ENCODE measurements at places on chromosomes 11 and 22.

DNA sequence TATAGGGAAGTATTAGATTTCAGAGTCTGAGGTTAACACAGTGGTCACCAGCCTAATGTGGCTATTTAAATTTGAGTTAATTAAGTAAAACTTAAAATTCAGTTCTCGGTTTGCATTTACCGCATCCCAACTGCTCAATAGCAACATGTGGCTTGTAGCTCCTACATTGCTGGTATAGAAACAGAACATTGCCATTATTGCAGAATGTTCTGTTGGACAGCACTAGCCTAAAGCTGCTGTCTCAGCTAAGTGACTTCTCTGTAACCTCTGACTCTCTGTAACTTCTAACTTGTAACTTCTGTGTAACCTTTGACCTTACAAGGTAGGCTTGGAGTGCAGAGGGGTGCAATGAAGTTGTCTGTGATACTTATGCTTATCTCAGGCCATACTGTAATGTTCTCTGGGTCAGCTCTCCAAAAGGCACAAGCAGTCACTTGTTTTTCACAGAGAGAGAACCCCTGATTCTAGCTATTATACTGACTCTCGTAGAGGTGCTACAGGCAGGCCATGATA, 78.7 kb downstream of the ZNRF3 start:
- DNase-seq = no peak

DNA sequence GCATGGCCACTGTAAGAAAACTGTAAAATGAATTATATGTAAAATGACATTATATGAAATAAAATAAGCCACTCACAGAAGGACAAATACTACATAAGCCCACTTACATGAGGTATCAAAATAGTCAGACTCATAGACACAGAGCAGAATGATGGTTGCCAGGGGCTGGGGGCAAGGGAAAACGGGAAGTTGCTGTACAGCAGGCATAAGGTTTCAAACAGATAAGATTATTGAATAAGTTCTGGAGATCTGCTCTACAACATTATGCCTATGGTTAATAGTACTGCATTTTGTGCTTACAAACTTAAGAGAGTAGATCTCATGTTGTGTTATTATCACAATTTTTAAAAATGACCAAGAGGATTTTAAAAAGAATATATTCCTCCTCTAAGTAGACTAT, 32.7 kb upstream of the HEPHL1 start:
- DNase-seq = no peak

GRCh38 chr22:42959576-42960509, 55.1 kb downstream of the PACSIN2 start:
- DNase-seq = peak; percentile 91

DNA sequence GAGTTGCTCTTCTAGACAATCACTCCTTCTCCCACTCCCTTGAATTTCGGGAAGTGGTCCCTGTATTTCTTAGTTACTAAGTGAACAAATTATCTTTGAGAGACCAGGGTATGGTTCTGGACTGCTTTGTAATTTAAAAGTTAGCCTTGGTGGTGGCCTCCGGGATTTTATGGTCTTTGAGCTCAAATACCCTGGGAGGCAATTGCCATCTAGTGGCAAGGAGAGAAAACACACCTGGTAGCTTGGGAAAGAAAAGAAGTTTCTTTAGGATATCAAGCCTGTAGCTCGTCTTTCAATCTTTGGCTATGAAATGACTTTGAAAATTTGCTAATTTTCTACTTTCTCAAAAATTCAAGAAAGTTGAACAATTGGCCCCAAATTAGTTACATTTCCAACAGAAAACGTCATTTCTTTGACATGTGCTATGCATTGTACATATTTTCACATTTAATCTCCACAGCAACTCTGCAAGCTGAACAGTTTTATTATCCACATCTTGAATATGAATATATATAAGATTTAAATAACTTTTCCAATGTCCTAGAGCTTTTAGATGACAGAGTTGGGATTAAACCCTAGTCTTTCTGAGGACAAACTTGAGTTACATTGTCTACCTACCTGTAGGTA, 39.1 kb downstream of the MMP27 start:
- DNase-seq = peak; percentile 65

DNA sequence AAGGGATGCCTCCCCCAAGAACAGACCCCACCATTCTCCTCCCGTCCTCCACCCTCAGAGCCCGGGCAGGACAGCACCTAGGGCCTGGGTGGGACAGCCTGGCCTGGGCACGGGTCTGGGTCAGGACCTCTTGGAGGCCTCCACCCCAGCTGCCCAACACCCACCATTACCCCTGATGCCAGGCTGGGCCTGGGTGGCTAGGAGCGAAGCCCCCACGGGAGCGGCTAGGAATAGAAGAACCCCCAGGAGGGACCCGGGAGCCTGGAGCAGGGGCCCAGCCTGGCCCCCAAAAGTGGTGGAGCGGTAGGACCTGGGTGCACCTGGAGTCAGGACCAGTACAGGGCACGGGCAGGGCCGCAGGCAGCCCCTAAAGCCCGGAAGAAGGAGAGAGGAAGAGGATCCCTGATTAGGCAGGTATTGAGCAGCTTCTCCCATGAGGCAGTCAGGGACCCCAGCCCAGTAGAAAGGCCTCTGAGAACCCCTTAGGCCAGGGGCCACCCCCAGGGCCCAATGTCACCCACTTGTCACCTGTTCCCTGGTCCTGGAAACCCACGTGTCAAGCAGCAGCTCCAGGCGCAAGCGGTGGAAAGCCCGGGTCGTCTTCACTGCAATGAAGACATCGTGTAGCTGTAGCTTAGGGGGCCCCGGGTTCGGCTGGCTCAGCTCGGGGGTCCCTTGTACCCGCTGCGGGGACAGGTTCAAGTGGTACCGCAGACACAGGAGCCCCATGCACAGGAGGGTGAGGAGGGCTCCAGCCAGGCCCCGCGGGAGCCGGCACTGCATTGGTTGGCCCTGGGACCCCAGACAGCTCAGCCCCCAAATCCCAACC, 575 bp downstream of the MFNG start:
- DNase-seq = no peak

GRCh38 chr22:24011735-24012068, 598 bp downstream of the CABIN1 start:
- peak; percentile 52 for DNase-seq

DNA sequence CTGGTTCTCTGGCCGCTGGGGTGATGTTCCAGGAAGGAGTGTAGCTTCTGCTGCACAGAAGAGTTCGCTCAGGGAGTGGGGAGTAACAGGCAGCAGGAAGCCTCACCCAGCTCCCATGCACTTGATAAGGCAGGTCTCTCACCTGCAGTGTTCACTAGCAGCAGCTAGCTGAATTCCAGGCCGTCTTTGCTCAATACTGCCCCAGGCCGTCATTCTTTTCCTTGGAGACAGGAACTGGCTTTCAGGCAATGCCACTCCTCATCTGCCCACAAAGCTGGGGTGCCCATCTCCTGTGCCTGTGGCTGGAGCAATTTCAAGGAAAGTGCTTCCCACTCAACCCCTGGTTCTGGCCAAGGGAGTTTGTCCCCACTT, 66.1 kb downstream of the ARHGAP42 start:
- DNase-seq = peak; percentile 81

GRCh38 chr22:23402275-23403151, 177.6 kb downstream of the IGLL1 start:
- peak; percentile 69 for DNase-seq

DNA sequence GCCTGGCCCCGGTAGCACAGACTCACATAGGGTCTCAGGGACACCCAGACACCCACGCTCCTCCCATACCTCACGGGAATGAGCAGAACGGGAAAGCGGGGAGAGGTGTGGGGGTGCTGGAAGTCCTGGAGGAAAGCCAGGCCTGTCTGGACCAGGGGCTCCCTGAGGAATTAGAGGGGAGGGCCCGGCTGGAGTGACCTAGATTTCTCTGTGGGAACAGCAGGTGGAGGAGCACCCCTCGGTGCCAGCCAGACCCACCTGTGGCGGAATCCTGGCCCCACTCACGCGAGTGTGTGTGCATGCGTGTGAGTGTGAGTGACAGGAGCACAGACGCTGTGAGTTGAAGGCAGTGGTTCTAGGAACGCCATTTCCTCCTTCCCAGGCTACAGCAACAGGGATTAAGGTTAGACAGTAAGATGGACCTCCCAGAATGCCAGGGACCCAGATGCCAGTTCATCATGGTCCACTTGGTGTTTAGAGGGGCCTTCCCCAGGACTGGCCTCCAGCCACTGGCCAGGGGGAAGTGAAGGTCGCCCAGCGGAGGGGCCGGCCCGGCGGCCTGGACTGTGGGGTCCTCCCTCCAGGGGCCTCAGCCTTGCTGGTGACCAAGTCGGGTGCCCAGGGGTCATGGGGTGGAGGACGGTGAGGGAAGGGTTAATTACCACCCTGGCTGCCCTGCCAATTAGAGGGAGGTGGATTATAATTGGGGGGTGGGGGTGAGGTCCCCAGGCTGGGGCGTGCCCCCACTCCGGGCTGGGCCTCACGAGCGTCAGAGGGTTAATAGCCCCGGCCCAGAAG, 1.0 kb downstream of the PKP3 start:
- DNase-seq = no peak

- DNase-seq = no peak
Observed at GRCh38 chr11:104095791-104096190, 59.4 kb downstream of the DDI1 start.

- no peak for DNase-seq
Observed at GRCh38 chr22:21643533-21644357, 1.6 kb downstream of the SDF2L1 start.

DNA sequence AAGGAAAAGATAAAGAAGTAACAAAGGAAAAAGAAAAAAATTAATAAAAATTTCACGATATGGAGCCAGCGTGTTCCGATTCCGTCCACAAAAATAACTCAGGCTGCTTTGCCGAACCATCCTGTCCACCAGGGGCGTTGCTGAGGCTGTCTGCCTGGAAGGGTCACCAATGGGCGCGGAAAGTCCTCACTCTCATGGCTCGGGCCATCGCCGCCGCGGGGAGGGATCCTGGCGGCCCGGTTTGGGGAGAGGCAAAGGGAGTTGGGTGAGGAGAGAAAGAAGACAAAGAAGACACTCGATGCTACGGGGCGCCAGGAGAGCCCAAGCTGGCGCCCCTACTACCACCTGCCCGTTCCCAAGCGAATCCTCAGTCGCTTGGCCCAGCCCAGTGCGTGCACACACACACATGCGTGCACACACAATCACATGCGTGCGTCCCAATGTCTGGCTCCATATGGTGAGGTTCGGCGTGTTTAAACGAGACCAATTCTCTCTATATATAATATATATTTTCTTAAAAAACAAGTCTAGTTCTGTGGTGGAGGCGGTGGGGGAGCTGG, 5.6 kb upstream of the PYGM start:
- no peak for DNase-seq

DNA sequence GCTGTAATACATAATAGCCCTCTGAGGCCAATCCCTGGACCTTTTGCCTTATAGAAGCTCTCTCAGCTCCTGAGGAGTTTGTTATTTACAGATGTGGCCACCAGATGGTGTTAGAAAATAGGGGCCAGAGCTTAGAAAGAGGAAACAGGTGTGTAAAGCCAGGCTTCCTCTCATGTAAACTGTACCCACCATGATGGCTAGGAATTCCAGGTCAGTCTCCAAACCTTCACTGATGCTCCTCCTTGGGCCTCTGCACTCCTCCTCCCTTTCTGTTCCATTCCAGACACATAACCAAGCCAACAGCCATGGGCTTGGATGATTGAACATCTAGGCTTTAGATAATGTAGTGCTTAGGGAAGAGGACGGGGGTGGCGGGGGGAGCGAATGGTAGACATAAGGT, 39.7 kb downstream of the USP35 start:
- peak; percentile 69 for DNase-seq

GRCh38 chr11:100791860-100792259, 104.8 kb downstream of the ARHGAP42 start:
- DNase-seq = no peak

DNA sequence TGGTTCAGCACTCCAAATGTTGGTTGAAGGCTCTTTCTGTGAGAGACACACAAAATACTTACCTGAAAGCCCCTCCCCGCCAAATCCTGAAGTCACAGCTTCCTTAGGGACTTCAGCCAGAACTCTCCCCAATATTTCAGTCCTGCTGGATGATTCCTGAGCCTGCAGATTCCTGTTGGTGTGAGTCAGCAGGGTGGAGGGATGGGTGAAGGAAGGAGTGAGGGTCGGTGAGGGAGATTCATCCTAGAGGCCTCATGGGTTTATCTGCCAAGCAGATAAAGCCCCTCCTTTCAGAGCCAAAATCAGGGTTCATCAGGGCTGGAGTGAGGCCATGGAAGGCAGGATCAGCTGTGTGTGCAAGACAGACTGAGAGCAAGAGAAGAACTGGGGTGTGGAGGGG, 37.9 kb downstream of the SMIM38 start:
- no peak for DNase-seq

DNA sequence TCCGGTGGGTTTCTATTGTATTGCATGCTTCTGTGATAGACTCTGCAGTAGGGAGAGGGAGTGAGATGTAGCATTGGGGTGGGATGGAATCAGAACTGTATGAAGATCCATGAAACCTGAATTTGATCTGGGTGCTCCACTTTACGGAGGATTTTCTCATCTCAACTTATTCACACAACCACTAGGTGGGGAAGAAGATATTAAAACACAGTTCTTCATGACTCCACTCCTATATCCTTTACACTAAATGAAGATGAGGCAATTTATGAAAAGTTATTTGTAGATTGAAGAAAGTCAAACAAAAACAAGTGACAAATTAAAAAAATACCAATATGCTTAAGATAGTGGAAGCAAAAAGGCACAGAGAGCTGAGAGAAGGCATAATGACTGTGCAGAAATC, 92.6 kb upstream of the PDGFD start:
- DNase-seq = no peak

- DNase-seq = no peak
Observed at GRCh38 chr11:113411536-113411935, 24.0 kb downstream of the ANKK1 start.

- DNase-seq = peak; percentile 20
Observed at GRCh38 chr11:68925611-68926010, 21.9 kb downstream of the IGHMBP2 start.

DNA sequence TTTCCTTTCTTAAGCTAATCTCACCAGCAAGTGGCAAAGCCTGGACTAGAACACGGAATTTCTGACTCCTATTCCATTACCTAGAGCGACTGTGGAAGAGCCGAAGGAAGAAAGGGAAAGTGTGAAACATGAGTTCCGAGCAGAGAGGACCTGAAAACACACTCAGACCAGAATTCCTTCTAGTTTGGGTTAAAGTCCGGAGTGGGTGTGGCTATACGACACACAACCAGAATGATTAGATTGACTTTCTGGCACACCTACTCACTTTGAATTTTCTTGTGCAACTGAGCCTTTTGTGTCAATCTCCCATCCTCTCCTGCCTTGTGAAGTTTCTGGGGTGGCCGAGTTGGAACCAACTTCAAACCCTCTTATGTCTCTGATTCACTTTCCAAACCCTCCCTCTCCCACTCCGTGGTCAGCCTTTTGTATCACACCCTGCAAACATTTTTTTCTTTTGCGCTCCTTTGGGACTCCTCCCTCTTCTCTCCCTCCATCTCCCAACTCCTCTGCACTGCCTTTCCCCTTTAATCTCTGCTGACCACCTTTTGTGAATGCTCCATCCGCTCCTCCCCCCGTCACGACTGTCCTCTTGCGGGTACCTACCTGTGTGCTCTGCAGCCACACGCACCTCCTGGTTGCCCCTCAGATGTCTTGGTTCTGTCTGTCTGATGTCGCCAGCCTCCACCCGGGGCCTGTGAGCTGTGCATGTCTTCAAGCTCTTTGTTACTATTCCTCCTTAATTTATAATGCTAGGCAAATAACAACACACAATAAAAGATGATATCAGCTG, 86.3 kb upstream of the BLID start:
- peak; percentile 86 for DNase-seq

GRCh38 chr11:46659908-46660307, 40.5 kb downstream of the ARHGAP1 start:
- peak; percentile 29 for DNase-seq

GRCh38 chr11:128592454-128592853, 5.1 kb upstream of the ETS1 start:
- DNase-seq = no peak
